Stimulated activated CD4-positive, alpha-beta T cell treated with anti-CD3 and anti-CD28 coated beads, Interleukin-4, amount 100 ng/mL, for 48 hours (primary cell): ENCODE measurements at places on chromosomes 7 and 10.
A peak's percentile ranks its signal among the peaks of the same experiment; 100 is the strongest.

- DNase-seq = no peak
These were observed 24.7 kb upstream of the TSPAN13 start for GRCh38 chr7:16728811-16729210.

GRCh38 chr10:12510501-12510941 lies 161.2 kb downstream of the CAMK1D start:
- no peak for DNase-seq

- no peak for DNase-seq
These were observed 22.8 kb upstream of the OSBPL3 start for GRCh38 chr7:25002786-25003185.

- no peak for DNase-seq
These were observed 154.0 kb upstream of the TARP start for GRCh38 chr7:38427279-38427955.

- no peak for DNase-seq
These were observed 12.1 kb upstream of the CSGALNACT2 start for GRCh38 chr10:43125881-43126731.

DNA sequence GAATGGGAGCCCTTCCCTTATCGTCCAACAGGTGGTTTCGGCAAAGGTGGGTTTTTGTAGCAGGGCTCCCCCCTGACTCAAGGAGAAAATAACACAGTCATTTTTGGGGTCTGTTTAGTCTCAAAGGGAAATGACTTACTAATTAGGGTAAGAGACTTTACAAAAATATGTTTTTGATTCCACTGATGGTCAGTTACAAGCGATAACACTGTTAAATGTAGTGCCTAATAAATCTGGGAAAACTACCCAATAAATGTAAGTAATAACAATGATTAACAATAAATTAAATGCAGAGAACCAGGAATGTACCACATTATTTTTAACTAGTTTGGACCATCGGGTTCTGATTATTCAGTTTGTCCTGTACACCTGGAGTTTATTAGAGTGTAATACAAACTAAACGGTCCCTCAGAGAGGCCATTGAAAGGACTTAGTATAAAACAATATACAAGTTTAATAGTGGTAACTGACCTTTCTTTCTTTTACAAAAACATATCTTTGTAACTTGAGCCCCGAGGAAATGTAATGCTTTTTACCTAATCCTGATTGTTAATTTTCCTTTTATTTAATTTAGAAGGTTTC lies 216.2 kb upstream of the HABP2 start:
- DNase-seq = no peak

DNA sequence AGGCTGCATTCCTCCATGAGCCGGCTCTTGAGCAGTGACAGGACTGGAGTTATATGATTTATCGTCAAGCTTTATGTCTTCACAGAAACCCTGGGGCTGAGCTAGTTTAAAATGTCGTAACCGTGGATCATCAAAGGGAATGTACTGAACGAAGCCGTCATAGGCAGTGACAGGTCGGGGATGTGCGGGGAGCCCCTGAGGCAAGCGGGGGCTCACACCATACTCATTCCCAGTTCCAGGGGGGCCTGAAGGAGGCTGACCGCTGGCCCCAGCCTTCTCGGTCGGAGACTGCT lies 30.7 kb downstream of the JCAD start:
- DNase-seq = no peak

- DNase-seq = no peak
These were observed 8.6 kb downstream of the GPRIN2 start for GRCh38 chr10:46547541-46548497.

DNA sequence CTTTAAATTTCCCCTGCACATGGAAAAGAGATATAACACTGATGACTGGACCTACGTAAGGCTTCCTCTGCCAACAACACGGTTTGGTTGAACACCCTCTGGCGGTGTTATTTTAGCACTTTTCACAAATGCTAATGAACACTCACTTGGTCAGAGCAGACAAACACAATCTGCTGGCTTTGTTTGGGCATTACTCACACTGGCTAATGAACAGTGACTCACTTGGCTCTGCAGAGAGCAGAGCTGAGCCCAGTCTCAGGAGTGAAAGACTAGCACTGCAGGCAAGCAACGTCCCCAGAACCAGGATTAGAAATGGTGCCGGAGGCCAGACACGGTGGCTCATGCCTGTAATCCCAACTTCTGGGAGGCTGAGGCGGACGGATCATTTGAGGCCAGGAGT lies 430.8 kb downstream of the PLXNA4 start:
- DNase-seq = no peak

- no peak for DNase-seq
These were observed 1.1 kb downstream of the DENND11 start for GRCh38 chr7:141700848-141701371.

- no peak for DNase-seq
These were observed 102.9 kb upstream of the ARMC3 start for GRCh38 chr10:22824984-22825383.

- DNase-seq = no peak
These were observed 631.4 kb upstream of the POT1 start for GRCh38 chr7:125561006-125561405.

DNA sequence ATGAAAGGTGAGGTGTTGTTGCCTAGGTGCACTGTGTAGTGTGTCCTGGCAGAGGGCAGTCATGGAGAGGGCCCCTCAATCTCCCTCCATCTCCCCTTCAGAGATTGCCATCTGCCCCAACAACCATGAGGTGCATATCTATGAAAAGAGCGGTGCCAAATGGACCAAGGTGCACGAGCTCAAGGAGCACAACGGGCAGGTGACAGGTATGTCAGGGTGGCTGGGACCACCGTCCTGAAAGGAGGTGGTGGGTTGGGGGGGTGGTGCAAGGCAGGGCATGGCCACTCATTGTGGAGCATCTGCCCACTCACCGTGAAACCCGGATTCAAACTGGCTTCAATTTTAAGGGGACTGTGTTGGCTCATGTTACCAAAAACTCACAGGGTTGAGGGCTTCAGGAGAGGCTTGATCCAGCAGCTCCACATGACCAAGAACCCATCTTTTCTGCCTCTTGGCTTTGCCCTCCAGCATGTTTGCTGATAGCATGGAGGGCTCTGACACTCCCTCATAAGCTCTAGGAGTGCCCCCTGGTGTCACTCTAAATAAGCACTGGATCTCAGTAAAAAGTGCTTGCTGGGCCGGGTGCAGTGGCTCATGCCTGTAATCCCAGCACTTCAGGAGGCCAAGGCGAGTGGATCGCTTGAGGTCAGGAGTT lies 12.2 kb downstream of the ARPC1B start:
- no peak for DNase-seq

DNA sequence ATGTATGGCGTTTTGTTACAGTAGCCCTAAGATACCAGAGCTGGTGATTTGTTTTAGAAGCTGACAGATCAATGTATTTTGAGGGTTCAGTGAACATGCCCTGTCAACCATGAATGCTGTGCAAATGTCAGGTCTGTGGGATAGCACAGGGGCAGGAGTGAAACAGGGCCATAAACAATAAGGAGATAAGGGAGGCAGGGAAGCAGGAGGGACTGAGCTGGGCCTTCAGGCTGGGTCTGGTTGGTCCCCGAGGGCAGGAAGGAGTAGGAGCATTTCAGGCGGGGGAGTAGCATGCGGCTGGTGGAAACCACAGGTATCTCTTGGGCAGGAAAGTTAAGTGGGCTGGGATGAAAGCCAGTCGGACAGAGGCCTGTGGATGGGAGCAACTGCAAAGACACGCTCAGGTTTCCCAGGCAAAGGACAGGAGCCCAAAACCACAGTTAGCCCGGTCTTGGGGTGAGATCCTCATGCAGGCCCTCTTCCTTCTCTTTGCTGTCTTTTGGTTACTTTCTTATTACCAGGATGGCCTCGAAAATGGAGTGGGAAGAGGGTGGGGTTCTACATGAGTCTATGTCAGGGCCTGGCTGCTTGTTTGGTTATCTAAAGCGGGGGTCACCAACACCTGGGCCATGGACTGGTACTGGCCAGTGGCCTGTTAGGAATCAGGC lies 69.5 kb upstream of the SEPHS1 start:
- no peak for DNase-seq

GRCh38 chr7:31049005-31049765 lies 2.9 kb upstream of the ADCYAP1R1 start:
- no peak for DNase-seq

- DNase-seq = no peak
These were observed 82.6 kb downstream of the PIP4K2A start for GRCh38 chr10:22631646-22632278.

DNA sequence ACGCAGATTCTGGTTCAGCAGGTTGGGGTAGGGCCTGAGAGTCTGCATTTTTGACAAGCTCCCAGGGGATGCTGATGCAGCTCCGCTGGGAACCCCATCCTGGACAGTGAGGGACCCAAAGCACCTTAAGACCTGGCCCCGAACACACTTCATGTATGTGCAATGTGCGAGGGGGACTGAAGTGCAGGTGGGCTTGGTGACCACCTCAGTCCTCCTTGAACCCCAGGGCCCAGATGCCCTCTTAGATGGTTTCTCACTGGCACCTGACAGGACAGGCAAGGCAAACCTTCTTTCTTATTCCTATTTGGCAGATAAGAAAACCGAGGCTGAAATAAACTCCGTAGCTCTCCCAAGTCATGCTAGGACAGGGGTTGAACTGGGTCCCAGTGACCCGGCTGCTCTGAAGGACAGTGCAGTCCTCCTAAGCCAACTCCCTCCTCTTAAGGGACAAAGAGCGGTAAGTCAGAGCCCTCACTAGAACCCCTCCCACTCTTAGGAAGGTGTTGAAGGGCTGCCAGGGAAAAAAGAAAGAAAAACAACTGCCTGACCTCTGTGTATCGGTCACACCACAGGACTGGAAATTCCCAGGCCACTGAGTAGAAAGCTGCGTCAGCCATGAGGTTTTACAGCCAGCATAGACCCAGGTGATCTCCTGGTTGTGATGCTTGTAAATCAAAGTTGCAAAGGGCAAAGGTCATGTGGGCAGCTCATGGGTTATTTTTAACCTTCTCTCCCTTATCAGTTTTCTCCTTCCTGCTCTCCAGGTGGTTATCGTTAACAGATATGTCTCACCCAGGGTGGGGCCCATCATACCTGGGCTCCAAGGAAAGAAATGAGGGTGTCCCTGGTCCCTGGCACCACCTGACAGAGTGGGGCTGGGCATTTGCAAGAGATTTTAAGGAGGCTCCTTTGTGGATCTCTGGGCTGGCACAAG lies 90.9 kb upstream of the SMNDC1 start:
- DNase-seq = no peak

GRCh38 chr10:51445588-51445987 lies 253.8 kb downstream of the CSTF2T start:
- DNase-seq = no peak

GRCh38 chr7:26200038-26200443 lies 505 bp downstream of the HNRNPA2B1 start:
- DNase-seq = peak; percentile 76

DNA sequence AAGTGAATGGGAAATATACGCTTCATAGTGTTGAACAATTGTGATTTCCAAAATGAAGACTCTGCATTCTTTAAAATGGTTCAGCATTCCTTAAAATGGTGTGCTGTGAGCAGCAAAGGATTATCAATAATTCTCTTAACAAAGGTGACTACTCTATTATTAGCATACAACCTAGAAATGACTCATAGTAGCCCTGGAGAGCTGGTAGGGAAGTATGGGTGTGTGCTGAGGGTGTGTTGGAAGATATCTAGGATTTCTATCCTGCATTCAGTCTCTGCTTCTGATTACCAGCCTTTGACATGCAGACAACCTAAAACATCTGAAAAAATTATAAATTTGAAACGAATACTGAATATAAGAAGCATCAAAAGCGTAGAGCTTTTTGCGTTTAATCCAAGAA lies 72.5 kb downstream of the SEMA3D start:
- DNase-seq = no peak

- DNase-seq = no peak
These were observed 53.0 kb downstream of the PDGFA start for GRCh38 chr7:466465-467191.

GRCh38 chr7:114297121-114297520 lies 117.5 kb upstream of the FOXP2 start:
- DNase-seq = no peak

DNA sequence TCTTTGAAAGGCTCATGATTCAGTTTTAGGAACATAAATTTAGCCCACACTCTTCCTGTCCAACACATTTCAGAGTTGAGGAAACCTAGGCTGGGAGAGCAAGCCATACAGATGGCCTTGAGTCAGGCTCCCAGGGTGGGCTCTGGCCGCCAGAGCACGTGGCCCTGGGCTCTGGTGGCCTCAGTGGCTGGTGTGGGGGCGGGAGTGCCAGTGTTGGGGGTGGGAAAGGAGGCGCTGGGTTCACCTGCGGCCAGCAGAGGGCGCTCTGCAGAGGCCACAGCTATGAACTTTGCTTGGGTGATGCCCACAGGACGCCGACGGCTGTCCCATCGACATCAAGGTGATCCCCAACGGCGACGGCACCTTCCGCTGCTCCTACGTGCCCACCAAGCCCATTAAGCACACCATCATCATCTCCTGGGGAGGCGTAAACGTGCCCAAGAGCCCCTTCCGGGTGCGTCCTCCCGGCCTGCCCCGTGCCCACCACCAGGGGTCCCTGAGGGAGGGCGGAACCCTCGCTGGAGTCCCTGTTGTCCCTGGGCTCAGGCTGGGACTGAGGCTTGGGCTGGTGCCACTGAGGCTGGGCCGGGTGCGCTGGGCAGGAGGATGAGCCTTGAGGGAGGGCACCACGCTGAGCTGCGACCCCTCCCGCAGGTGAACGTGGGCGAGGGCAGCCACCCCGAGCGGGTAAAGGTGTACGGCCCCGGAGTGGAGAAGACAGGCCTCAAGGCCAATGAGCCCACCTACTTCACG lies 11.9 kb downstream of the FLNC start:
- DNase-seq = peak; percentile 51

GRCh38 chr10:62501547-62501946 lies 127.4 kb downstream of the ZNF365 start:
- DNase-seq = no peak

DNA sequence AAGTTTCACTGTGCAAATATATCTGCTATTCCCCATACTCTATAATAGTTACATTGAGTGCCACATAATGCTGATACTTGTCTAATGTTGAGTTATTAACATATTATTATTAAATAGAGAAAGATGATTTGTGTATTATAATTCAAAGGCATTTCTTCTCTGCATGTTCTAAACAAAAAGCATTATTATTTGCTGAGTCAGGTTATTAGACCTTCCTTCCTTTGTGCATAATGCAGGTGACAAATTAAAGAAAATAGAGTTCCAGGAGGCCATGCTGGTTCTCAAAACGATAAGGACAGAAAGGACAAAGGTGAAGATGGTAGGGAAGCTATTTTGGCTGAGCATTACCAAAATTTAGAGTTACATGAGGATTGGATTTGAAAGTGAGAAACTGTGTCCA lies 85.4 kb upstream of the CYP2C9 start:
- DNase-seq = no peak

DNA sequence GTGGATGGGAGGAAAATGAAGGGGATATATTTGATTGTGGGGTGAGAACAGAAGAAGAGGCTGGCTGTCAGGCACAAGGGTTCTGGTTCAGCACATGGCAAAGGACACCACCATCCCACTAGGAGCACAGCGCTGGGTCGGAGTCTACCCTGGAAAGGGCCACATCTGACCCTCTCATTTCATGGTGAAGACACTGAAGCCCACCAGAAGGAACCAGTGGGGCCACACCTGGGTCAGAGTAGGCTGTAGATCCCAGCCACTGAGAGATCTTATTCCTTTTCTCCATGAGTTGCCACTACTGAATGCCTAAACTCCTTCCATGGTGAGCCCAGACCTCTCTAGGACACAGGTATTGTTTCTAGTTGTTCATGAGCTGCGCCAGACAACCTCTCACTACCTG lies 25.8 kb downstream of the SFTPD start:
- no peak for DNase-seq
